Endothelial cell (in vitro differentiated cells): ENCODE measurements at places on chromosomes 5 and 9.
A peak's percentile ranks its signal among the peaks of the same experiment; 100 is the strongest.

DNA sequence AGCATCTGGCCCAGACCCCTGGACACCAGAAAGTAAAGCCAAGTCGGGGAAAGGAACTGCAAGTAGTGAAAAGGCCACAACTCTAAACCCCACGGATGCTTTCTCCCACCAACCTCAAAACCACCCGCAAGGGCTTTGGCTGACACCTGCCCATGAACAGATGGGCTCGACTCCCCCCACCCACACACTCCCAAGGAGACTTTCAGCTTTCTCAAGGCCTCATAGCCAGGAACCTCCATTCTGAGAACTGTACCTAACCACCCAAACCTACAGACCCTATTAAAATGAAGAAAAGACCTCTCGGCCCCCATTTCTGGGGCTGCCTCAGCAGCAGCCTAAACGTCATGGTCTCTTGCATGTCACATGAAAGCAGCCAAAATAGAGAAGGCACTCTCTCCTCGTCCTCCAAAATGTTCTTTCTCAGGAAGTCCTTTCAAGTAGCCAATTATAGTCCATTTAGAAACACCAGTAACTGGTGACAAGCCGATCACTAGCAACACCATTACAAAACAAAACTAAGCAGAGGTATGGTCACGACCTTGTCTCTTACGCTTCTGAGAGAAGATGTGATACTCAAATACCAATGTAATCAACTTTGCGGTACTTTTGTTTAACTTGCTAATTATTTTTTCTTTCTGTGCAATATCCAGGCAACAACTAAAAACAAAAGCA lies 2.9 kb downstream of the B4GALT1 start:
- DNase-seq, result no peak

GRCh38 chr9:115923410-115923809 lies 230.2 kb upstream of the PAPPA start:
- no peak for DNase-seq

DNA sequence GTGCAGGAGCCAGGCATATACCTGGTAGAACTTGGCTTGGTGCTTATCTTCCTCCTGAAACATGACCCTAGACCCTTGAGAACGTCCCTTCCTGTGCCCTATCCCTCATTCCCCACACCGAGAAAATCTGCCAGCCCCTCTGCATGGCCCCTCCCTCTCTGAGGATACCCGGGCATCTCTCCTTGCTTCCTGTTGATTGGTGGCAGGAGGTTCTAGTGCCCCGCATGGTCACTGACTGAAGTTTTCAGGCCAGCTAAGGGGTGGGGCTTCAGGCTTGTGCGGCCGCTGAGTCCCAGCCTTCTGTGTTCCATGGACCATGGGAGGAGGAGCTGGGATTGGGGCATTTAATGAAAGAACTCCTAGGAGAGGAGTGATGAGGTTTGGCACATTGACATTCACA lies 22.8 kb downstream of the IGIP start:
- DNase-seq, result peak; percentile 42

- DNase-seq, result no peak
Measured at GRCh38 chr5:78213799-78214198, 80.7 kb downstream of the AP3B1 start.

DNA sequence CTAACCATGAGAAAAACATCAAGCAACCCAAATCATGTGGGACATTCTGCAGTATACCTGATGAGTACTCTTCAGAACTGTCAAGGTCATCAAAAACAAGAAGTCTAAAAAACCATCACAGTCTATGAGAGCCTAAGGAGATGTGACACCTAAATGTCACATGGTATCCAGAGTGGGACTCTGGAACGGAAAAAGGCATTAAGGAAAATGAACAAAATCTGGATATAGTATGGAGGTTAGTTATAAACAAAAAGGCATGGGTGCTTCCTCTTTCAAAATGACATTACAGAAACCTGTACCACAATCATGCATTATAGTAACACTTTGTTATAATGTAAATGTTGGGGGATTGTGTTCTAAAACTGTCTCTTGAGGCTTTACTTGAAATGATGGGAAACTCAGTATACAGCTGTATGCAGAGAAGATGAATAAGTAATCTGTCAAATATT lies 47.4 kb downstream of the PRKACG start:
- no peak for DNase-seq

- DNase-seq, result no peak
Measured at GRCh38 chr9:105131981-105132380, 112.5 kb upstream of the SLC44A1 start.

GRCh38 chr9:92147030-92147851 lies 32.0 kb upstream of the SPTLC1 start:
- DNase-seq, result no peak

DNA sequence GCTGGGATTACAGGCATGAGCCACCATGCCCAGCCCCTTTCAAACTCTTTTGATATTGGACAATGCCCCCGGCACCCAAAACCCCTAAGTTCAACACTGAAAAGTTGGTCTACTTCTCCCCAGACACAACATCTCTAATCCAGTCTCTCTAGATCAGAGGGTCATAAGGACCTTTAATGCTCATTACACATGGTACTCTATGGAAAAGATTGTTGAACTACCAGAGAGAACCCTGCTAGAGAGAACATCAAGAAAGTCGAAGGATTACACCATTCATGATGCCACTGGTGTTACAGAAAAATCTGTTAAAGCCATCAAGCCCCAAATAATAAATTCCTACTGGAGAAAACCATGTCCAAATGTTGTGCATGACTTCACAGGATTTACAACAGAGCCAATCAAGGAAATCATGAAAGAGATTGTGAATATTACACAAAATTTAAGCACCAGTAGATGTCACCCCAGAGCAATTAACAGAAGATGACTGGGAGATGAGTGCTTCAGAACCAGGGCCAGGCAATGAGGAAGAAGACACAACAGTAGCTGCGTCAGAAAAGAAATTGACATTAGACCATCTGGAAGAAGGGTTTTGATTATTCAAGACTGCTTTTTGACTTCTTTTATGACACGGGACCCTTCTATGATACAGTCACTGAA lies 28.3 kb upstream of the NIPAL4 start:
- no peak for DNase-seq

DNA sequence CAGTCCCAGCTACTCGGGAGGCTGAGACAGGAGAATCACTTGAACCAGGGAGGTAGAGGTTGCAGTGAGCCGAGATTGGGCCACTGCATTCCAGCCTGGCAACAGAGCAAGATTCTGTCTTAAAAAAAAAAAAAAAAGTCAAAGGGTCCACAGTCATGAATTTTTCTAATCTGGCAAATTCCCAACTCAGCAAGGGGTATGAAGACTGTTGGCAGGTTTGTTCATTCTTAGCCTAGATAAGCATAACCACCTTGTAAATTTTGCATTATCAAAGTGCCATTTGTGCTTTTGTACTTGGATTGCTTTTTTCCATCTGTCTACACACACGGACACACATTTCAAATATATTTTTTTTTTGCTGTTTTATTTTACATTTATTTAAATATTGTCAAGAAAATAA lies 299.8 kb upstream of the NUDT12 start:
- no peak for DNase-seq

- no peak for DNase-seq
Measured at GRCh38 chr5:140150201-140150600, 24.5 kb downstream of the IGIP start.

GRCh38 chr5:104540448-104540847 lies 977.9 kb upstream of the NUDT12 start:
- DNase-seq, result no peak

DNA sequence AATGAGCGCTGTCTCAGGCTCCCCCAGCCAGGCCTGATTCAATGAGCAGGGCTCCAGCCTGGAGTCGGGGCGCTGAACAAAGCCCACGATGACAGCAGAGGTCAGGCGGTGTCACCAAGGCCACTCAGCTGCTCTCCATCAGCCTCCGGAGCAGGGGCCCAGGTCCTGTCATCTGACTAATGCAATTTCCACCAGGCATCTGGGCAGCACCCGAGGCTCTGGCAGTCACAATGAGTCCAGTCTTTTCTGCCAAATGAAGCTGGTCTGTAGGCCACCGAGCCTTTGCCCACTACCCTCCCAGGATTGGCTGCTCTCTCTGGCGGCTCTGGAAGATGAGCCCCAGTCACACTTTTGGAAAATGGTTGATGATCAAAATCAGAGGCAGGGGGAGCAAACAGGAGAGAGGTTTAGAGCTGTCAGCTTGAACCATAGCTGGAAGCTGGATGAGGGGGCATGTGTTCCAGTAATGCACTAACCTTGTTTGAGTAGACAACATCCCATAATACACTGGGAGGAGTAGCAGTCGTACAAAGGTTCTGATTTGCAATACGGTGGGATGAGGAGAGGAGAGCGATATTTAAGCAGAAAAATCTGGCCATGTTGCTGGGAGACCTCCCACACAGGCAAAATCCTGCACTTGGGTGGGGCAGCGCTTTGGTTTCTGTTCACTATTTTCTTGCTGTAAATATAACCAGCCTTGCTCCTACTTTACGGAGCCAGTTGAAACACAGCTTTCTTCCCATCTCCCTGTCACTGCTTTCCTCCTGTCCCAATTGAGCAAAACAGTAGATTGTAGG lies 306.4 kb upstream of the PANK3 start:
- DNase-seq, result no peak

- no peak for DNase-seq
Measured at GRCh38 chr9:91736311-91736710, 213.7 kb downstream of the ROR2 start.

GRCh38 chr5:115962565-115963402 lies 509 bp downstream of the LVRN start:
- peak; percentile 20 for DNase-seq
